ENCODE measurements at places on chromosomes 3 and 15.

DNA sequence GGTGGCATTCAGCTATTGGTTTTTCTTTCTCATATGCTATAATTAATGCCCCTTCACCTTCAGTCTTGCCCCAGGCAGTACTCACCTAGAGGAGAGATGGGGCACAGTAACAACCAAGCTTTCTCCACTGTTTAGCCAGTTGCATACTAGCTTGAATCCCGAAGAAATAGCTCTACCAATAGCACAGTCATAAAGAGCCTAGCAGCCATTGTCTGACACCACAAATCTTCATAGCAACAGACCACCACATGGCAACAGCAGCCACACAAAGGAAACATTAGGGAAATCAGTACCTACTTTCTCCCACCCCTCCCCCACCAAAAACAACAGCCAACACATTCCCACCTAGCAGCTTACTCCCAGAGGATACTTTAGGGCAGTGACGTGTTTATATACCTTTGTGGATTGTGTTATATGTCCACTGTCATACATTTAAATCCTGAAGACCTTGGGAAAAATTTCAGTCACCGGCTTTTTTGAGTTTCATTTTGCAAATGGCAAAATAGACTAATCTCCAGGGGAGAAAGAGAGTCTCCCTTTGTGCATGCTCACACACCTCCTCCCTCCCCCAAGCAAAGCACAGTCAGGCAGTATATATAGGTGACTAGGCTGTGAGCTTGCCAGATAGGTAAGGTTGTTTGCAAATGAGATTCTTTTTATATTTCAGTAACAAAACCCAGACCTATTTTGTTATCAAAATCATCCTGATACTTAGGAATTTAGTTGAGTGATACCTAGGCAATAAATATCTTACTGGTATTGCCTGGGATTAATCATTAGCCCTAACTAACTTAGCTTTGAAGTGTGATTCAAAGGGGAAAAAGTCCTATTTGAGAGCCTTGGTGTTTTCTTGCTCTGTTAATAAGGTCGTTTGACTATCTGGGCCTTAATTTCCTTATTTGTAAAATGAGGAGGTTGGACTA, 140.6 kb downstream of the RBPMS2 start:
- DNase-seq: peak; percentile 18

GRCh38 chr3:52781741-52782140, 4.3 kb downstream of the ITIH1 start:
- DNase-seq: no peak

GRCh38 chr15:62734706-62735105, 307.8 kb upstream of the TPM1 start:
- DNase-seq: no peak

DNA sequence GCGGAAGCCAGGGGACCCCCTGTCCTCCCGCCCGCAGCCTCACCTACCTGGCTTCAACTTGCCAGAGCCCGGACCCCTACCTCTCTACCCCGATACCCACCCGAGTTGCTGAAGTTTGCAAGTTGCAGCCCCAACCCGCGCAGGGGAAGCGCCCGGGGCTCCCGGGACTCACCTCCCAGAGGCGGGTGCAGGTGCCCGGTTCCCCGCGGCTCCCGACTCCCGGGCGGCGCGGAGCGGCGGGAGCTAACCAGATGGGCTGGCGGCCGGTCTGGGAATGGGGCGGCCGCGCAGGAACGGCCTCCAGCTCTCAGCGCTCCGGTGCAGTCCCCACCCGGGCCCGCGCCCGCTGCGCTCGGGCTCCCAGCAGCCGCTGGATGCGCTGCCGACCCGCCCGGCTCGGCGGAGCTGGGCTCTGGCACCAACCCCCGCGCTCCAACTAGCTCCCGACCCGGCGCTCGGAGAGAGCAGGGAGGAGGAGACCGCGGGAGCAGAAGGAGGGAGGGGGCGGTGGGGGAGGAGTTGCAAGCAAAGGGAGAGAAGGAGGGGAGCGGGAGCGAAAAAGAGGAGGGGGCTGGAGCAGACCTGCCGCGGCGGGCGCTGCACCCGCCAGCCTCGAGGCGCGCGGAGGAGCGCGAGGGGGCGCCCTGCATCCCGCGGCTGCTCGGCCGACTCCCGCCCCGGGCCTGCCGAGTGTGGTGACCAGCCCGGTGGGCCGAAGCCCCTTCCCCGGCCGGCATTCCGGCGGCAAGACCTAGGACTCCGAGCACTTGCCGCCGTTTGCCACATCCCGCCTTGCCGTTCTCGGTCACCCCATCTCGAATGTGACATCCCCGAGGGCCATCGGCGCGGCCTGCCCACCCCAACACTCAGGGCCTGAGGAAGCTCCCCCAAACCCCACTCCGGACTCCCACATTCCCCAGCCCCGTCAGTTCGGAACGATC, at the start of gene SEMA5B:
Gene SEMA5B, minus strand, starts transcription at position 472 of the 941 bp plus-strand sequence. CDS start 66,500 bp downstream, outside the sequence.
- DNase-seq: peak; percentile 12

- DNase-seq: peak; percentile 21
Measured at GRCh38 chr15:79595995-79596622, 164.0 kb downstream of the MINAR1 start.
